ENCODE measurements at places on chromosomes 12 and 14.
A peak's percentile ranks its signal among the peaks of the same experiment; 100 is the strongest.

GRCh38 chr14:55780156-55780946 lies 200.3 kb downstream of the KTN1 start:
- peak; percentile 79 for DNase-seq

GRCh38 chr12:31702047-31702446 lies 26.8 kb downstream of the AMN1 start:
- DNase-seq = peak; percentile 11

- no peak for DNase-seq
Measured at GRCh38 chr12:88628856-88629509, 48.7 kb upstream of the KITLG start.

GRCh38 chr14:93115821-93116675 lies at the start of gene ITPK1:
Gene ITPK1 (minus strand): TSS chr14:93115925. CDS start chr14:93115163, 762 bp downstream.
- DNase-seq = peak; percentile 73

- DNase-seq = no peak
Measured at GRCh38 chr12:131190965-131191364, 237.3 kb downstream of the ADGRD1 start.

- DNase-seq = no peak
Measured at GRCh38 chr12:105449431-105449830, 118.9 kb downstream of the C12orf75 start.
